ENCODE measurements at places on chromosomes 13 and 19.

DNA sequence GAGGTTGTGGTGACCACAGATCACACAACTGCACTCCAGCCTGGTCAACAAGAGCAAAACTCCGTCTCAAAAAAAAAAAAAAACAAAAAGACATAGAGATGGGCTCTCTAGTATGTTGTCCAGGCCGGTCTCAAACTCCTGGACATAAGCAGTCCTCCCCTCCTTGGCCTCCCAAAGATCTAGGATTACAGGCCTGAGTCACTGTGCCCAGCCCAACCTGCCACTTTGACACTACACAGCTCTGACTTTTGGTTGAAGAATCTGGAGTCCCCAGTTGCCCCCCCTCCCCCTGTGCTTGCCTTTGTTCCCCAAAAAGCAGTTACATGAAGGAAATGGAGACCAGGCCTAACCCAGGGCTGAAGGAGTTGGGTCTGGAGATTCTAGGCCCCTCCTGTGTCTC lies 12.9 kb downstream of the CARM1 start:
- DNase-seq: no peak

DNA sequence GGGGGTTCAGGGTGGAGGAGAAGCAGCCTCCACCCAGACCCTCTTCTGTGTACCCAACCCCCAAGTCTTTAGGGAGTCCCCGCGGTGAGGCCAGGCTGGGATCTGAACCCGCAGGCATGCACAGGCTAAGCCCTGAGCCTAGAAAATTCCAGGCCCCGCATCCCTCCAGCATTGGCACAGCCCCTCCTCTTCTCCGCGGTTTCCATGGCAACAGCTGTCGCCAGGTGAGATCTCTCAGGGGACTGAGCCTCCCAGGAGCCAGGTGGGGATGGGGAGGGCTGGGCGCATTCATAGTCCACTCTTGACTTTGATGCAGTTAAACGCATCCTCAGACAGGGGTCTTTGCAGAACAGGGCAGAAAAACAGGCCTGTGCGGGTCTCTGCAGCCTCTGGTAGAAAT lies 48.3 kb upstream of the USP29 start:
- DNase-seq: no peak

GRCh38 chr13:32736648-32737047 lies 150.4 kb downstream of the PDS5B start:
- DNase-seq: no peak

DNA sequence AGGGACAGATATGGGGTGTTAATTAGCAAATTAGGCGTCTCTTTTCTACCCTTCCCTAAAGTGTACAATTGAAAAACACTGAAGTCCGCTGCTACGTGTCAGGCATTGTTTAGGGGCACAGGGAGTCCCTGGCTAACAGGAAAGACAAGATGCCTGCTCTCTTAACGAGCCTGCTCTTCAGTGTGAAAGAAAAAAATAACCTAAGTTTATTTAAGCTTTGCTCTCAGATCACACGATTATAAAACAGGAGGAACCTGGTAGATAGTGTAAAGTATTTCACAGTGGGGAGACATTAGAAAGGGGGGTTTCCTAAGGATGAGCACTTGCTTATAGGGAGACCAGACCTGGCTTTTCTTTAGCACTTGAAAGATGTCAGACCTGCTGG lies 38.7 kb downstream of the IGFL2 start:
- no peak for DNase-seq

GRCh38 chr19:58578012-58578925 lies 5.1 kb upstream of the MZF1 start:
- DNase-seq: no peak

GRCh38 chr19:48510421-48511268 lies 990 bp downstream of the LMTK3 start:
- no peak for DNase-seq

GRCh38 chr19:1217366-1217765 lies 11.8 kb downstream of the STK11 start:
- no peak for DNase-seq

DNA sequence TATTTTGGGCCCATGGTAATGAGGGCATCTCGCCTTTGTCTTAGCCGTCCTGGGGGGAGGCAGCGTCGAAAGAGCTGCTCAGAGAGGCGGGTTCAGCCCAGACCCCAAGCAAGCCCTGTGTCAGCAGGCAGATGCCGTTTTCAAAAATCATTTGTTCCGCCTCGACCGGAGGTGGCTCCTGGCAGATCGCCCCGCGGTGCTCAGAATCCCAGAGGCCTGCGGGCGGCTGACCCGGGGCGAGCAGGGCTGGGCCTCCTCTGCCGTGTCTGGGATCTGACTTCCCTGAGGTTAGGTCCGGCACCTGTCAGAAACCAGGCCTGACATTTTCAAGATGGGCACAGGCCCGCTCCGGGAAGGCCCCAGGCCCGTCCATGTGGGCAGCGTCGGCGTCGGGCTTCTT lies 36.1 kb downstream of the CRTC1 start:
- no peak for DNase-seq

DNA sequence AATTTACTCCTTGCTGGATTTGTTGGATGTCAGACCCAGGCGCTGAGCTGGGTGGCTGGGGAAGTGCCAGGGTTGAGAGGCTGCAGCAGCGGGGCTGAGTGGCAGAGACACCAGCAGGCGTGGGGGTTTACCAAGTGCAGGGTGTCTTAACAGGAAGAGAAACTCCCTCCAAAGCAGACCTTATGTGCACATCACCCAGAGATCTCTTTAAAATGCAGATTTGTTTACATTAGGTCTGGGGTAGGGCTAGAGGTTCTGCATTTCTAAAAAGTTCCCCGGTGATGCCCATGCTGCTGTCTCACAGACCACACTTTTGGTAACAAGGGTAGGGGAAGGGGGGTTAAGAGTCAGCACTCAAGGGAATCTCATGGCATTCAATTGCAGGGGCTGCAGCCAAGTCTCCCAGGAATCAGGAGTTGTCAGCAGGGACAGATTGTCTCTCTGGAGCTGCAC lies 80.7 kb upstream of the OLFM4 start:
- no peak for DNase-seq

GRCh38 chr19:38513762-38514167 lies 80.3 kb downstream of the RYR1 start:
- DNase-seq: no peak

- no peak for DNase-seq
Observed at GRCh38 chr19:31146015-31146414, 203.2 kb downstream of the TSHZ3 start.

GRCh38 chr13:26442541-26442940 lies 114.9 kb upstream of the WASF3 start:
- DNase-seq: no peak

- no peak for DNase-seq
Observed at GRCh38 chr19:16673231-16673630, 12.3 kb downstream of the TMEM38A start.

GRCh38 chr13:73903561-73903960 lies 230.6 kb downstream of the KLF12 start:
- DNase-seq: no peak

DNA sequence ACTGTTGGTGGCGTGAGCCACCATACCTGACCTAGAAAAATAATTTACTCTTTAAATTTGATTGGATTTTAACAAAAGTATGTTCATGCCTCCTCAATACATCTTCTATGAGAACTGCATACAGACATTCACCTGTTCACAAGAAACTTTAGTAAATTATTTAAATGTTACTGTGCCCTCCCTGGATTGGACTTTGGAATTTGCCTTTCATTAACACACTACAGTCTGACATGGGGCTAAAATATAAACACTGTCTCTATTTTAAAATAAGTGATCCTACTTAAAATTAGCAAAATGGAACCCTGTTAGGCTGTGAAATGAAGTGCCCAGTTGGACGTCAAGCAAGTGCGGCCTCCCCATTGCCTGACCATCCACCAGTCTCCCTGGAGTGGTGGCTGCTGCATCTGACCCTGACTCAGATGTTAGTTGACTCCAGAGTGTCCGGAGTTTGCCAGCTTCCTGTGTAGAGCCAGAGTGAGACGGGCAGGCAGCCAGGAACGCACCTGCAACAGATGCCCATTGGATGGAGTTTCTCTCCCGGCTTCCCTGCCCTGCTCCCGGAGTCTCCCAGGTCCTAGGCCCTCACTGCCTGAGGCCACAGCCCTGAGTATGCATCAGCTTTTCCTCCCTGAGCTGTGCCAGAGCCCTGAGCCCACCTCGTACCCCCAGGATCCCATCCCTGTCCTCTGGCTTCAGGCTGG lies 45.9 kb upstream of the ATP11A start:
- no peak for DNase-seq

DNA sequence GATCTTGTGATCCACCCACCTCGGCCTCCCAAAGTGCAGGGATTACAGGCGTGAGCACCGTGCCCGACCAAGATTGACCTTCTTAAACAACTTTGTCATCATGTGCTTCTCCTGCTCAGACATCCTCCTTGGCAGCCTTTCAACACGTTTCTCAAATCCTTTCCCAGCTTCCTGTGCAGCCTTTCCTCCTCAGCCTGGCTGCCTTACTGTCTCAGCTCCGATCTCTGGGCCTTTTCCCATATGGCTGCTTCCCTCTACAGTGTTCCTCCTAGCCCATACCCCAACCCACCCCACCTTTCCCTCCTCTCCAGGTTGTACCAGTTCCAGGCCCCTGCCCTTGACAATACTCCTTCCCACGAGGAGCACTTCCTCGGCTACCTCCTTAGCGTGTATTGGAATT lies 7.2 kb downstream of the PHF11 start:
- no peak for DNase-seq

DNA sequence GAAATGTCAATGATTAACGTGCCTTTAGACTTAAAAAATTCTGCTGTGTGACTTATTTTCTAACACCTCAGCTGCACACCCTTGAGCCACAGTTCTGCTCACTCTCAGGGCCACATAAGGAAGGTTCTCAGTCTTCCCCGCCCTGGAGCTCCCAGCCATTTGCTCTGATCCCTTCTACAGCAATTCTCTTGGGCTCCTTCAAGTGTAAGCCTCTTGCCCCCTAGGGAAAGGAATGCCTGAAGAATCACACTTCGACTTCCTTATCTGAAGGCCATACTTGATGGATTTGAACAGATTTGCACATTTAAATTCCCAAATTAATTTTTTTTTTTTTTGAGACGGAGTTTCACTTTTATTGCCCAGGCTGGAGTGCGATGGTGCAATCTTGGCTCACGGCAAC lies 44.2 kb downstream of the RASA3 start:
- no peak for DNase-seq

- no peak for DNase-seq
Observed at GRCh38 chr13:31521435-31521834, 217.9 kb upstream of the RXFP2 start.

GRCh38 chr13:58852076-58852475 lies 1220.5 kb downstream of the PCDH17 start:
- no peak for DNase-seq

GRCh38 chr13:85137516-85137915 lies 661.7 kb downstream of the SLITRK6 start:
- DNase-seq: no peak

GRCh38 chr13:33213797-33214196 lies 71.8 kb downstream of the STARD13 start:
- no peak for DNase-seq

GRCh38 chr13:25674371-25674770 lies 302.6 kb downstream of the ATP8A2 start:
- DNase-seq: no peak

- DNase-seq: no peak
Observed at GRCh38 chr19:10604460-10604980, 17.4 kb upstream of the AP1M2 start.

GRCh38 chr13:34308725-34309124 lies 490.8 kb downstream of the RFC3 start:
- no peak for DNase-seq

DNA sequence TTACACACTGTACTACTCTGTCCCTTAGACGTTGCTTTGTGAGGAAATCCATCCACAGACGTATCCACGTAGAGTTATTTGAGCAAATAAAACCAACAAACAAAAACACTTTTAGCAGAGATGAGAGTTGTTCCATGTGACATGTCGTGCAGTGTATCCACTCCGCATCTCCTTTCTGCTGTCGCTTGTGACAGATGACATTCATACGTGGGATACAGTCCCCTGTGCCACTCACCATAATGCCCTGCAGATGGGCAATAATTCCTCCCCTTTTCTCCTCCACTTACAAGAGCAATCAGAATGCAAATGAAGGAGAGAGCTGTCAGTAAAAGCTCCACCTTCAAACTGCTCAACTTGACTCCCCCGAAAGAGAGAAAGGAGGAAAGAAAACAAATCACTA lies 26.0 kb downstream of the IRS2 start:
- DNase-seq: no peak

GRCh38 chr13:85282876-85283275 lies 516.3 kb downstream of the SLITRK6 start:
- DNase-seq: no peak

GRCh38 chr13:67821606-67822005 lies 591.5 kb upstream of the PCDH9 start:
- no peak for DNase-seq

GRCh38 chr13:98548230-98548629 lies 28.7 kb downstream of the STK24 start:
- no peak for DNase-seq

DNA sequence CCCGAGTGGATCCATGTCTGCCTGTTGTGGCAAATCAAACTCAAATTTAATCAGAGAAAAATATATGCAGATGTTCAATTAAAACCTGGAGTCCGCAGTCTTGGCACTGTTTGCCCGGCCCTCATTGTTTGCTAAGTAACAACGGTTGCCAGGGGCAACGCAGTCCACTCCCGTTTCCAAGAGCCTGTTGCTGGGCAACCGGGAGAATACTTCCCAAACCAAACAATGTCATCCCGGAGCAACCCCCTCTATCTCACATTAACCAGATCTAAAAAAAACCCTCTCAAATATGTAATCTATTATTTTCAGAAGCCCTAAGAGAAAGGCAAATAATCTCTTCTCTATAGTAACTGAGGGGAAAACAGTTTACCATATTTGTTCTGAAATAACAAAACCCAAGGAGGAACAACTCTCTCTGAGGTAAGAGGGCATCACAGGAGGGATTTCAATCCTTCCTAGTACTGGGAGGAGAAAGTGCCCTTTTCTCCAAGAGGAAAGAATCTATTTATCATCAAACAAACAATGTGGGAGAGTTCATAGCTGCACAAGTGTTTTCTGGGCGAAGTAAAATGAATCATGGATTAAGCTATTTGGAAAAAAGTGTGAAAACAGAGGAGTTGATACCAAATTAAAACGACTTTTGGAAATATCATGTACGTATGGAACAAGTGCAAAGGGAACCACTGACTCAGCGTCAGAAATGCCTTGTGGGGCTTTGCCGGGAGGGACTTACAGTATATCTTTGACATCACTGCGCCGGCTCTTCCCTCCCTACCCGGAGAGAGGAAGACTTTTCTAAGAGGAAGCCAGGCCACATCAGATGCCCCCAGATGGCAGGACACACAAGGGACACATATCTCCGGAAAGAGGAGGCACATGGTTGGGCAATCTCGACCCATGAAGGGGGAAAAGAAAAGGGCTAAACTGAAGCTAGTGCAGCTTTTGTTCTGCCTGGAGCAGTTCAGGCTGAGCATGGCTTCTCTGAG lies 43.3 kb downstream of the RFX2 start:
- no peak for DNase-seq

DNA sequence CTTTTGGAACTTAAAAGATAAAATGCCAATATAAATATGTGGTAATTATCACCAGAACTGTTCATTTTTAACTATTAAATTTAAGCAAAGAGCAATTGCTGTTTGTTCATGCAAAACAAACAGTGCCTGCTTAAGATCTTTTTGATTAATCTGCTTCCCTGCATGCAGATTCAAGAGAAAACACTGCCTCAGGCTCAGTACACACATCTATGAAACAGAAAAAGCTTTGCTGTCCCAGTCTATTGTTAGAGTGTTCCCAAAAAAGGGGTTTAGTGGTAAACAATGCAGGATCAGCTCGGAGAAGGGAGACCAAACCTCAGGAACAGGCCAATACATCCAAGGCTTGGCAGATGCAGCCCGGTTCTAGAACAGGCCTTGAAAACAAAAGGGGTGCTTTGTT lies 49.3 kb upstream of the TDRD3 start:
- no peak for DNase-seq

Measured in cortex of kidney (tissue), 1 donor.